ENCODE measurements at places on chromosomes 4 and X.

- no peak for DNase-seq
Observed at GRCh38 chr4:95556207-95556859, 7.6 kb upstream of the UNC5C start.

DNA sequence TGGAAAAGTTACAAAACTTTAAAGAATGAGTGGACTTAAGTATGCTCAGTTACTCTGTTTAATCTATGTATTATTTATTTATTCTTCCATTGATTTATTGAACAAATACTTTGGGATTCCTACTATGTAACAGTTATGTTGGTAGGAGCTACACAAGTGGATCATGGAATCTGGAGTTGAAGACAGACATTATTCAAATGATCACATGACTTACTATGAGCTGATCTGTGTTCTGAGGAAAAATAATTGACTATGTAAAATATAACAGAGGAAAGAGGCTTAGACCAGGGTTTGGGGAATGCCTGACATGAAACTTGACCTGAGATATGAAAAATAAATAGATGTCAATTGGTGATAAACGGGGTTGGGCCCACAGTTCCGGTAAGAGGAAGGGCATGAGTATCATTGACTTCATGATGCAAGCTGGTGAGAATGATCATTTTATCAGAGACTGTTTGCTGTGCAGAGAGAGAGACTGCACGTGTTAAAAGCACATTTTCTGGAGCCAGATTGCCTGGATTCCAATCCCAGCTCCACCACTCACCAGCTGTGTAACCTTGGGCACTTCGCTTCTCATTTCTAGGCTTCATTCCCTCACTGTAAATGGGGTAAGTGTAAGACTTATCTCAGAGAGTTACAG lies 179.0 kb downstream of the SPCS3 start:
- DNase-seq, result no peak

DNA sequence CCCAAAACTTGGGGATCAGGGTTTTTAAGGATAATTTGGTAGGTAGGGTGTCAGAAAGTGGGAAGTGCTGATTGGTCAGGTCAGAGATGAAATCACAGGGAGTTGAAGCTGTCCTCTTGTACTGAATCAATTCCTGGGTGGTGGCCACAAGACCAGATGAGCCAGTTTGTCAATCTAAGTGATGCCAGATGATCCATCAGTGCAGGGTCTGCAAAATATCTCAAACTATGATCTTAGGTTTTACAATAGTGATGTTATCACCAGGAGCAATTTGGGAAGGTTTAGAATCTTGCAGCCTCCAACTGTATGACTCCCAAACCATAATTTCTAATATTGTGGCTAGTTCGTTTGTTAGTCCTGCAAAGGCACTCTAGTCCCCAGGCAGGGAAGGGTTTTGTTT lies 43.3 kb downstream of the CAMK2D start:
- no peak for DNase-seq

GRCh38 chr4:137343221-137343620 lies 189.1 kb downstream of the PCDH18 start:
- no peak for DNase-seq

- no peak for DNase-seq
Observed at GRCh38 chrX:102067966-102068723, 57.3 kb upstream of the TCEAL2 start.

DNA sequence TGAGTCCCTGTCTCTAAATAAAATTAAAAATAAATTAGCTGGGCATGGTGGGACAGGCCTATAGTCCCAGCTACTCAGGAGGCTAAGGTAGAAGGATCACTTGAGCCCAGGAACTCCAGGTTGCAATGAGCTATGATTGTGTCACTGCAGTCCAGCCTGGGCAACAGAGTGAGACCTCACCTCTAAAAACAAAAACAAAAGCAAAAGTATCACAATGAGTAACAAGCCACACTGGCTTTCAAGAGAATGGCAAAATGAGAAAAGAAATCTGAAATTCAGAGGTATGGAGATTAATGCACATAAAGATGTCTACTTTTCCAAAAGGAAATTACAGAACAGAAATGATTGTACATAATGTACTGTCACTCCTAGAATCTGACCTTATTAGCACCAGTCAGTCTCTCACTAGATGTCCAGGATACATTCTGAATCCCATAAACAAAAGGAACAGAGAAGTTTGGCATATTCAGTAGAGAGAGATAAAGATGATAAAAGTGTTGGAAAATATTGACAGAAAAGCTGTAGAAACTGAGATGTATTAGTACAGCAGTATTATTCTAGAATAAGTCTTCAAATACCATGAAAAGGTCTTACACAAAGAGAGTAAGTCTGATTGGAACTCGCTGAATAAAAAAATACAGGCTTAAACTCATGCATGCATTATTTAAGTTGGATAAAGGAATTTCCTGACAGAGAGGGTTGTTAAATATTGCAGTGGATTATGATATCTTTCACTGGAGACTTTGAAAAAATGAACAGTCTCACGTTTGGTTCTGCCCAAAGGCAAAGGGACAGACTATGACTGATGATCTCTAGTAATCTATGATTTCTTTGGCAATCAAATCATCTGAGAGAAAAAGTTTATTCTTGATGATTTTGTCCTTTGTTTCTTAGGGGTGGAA lies 102.5 kb downstream of the SH3RF1 start:
- DNase-seq, result no peak

- no peak for DNase-seq
Observed at GRCh38 chr4:95293014-95293413, 255.8 kb downstream of the UNC5C start.

GRCh38 chr4:54961357-54961975 lies 163.9 kb downstream of the KDR start:
- DNase-seq, result no peak

- no peak for DNase-seq
Observed at GRCh38 chr4:76233967-76234678, 17.4 kb upstream of the FAM47E start.

DNA sequence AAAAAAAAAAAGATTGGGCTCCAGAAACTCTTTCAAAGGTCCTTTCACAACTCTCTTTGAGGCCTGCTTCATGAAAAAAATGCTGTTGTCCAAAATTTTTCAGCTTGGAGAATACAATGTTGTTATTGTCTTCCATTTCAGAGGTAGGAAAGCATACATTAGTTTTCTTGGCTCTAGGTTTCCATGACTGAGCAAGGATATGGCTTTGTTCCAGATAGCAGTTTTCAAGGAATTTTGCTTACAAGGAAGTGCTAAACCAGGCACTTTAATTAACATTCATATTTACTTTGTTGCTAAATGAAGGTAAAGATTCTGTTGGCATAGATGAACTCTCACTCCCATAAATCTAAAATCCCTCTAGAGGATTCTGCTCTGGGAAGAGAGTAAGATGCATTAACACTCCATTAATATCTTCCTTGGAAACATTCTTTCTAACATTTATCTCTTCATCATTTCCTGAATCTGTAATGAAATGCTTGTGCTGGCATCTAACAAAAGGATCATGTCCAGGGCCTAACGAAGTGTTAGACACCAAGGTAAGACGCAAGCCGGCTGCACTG lies 118.4 kb downstream of the COL25A1 start:
- DNase-seq, result no peak

DNA sequence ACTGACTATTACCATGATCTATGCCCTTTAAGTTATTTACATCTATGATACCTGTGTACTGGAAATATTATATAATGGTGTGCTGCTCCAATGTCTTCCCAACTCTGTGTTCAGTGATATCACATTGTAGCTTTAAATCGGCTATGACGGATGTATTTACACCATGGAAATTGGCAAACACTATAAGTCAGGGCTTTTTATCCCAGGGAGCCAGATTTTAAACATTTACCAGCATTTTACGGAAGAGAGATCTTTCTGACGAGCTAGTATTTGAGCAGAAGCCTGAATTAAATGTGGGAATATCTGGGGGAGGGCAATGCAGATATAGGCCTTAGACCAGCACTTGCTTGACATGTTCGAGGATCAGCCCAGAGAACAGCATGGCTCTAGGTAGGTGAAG lies 7.7 kb upstream of the PGM2 start:
- no peak for DNase-seq

- DNase-seq, result no peak
Observed at GRCh38 chr4:83581411-83582288, 45.7 kb downstream of the GPAT3 start.

DNA sequence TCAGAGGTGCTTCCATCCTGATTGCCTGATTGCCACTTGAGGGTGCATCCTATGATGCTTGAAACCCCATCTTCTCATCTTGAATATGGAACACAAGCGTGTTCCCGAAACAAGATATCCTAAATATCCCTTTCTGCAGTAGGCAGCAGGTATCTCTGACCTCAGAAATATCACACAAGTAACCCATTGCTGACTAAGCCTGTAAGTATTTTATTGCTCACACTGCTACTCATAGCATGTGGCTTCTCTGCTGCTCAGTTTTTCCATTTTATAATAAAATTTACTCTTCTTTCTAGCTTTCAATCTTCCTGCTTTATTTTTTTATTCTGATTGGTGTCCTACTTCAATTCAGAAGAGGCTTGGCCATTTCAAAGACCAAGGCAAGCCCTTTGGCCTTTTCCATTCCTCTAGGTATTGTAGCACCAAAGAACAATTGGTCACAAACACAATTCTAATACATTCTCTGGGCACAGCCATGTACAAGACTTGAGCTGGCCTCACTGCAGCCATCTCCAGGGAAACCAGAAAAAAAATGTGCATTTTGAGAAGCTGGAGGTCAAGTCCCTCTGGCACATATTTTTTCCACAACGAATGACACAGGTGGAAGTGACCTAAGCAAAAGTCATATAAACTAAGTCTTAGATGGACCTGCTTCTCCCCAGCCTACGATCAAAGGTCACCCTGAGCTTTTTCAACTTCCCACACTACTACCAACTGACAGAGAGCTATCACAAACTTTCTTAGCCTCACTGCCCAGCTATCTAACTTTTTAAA lies 107.0 kb downstream of the OR13H1 start:
- DNase-seq, result no peak

DNA sequence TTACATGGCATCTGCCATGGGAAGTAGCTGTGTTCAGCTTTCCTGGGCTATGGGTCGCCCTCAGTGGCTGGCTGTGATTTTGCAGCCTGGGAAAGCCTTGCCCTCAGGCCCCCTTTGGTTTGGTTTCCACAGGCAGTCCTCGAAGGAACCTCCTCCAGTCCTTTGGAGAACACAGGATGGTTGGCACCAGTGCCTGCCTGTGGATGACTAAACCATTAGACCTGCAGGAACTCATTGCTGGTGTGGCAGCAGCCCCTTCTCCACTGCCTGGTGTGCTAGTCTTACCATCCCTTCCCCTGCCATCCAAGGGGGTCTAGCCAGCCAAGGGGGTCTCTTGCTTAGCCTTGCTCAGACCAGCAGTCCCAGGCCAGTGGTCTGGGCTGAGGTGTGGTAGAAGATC lies 71.4 kb upstream of the PJA1 start:
- DNase-seq, result no peak

DNA sequence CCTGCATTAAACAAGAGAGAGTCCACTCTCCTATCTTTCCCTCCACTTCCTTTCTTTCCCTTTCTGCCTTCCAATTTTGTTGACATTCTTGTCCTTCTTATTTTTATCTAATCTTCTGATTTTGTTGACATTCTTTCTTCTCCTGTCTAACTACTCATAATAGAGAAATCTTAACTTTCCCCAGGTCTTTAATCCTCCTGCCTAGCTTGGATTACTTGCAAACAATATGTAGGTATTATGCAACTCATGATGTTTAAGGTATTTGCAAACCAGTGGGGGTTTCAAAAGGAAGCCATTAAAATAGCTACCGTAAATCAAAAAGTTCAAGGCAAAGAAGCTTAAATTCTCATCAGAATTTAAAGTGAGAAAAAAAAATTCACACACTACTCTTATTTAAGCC lies 53.9 kb downstream of the PROM1 start:
- no peak for DNase-seq

DNA sequence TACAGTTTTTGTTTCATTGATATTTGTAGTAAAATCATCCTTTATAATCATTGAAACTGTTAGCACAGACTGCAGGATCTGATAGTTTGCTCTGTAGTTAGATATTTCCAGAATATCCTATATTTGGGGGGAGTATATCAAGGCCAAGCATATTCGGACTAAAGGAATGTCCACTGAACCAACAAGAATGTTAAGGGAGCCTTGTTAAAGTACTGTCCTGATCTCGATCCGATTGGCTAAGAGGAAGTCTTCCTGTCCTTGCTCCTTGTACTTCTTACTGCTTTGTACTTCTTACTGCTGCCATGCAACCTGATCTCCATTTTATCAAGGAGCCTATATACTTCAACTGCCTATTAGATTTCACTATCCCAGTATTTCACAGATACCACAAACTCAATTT lies 449.3 kb downstream of the RPA4 start:
- DNase-seq, result no peak

- no peak for DNase-seq
Observed at GRCh38 chrX:105636667-105637066, 185.7 kb upstream of the NRK start.

DNA sequence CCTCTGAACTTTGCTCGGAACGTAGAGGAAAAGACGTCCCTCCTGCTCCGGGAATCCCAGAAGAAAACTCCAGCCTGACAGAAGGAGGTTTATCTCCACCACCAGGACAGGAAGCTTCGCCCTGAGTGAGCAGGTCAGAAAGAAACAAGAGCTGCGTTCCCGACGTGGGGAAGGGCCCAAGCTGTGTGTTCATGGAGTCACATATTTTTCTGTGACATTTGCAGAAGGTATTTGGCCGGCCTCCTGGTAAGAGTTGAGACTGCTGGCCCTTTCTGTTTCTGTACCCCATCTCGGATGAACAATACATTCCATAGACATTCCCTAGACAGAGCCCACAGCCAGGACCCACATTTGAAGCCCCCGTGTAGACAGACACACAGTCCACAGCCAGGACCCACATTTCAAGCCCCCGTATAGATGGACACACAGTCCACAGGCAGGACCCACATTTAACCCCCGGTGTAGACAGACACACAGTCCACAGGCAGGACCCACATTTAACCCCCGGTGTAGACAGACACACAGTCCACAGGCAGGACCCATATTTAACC lies 230.8 kb downstream of the SHOX start:
- no peak for DNase-seq

DNA sequence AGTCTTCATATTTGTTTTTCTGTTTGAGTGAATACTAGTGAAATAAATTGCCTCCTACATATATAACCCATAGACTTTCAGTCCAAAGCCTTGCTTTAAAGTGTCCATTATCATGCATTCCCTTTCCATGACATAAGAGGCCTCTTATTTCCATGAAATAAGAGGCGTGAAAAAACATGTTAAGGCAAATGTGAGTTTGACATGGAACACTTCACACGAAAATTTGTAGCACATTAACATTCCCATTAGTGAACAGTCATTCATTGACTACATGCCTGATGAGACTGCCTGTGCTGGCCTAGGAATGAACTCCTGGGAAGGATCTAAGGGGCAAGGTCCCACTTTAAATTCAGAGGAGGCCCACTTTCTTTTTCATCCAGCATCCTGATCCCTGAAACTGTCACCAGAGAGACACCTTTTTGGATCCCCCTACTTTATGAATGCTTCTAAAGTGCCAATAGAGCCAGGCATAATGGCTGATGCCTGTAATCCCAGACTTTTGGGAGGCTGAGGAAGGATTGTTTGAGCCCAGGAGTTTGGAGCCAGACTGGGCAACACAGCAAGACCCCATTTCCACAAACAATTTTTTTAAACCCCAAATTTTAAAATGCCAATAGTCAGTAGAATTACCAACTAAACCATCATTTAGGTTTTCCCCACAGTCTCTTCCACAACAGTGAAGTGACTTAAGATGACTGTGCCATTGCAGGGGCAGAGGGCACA lies 6.7 kb downstream of the RTL8B start:
- no peak for DNase-seq

Data from stimulated activated CD8-positive, alpha-beta memory T cell treated with anti-CD3 and anti-CD28 coated beads, Interleukin-2, amount 100 ng/mL, for 48 hours (primary cell).